Smooth muscle cell of the coronary artery (primary cell): ENCODE measurements at places on chromosomes 4 and X. TPM values are rescaled to one million over a fixed set of nuclear protein-coding genes. Genes with fewer than 3 reads are reported as not detected.

SLC4A4 gene
- 1.6 and 2.9 TPM in 2 replicates for total RNA-seq

PLS3 gene
- total RNA-seq = 295 and 511 TPM in 2 replicates

ITGB1BP2 gene
- total RNA-seq = 0.70 and 6.6 TPM in 2 replicates

CCDC110 gene
- 0.59 and 1.7 TPM in 2 replicates for total RNA-seq

TKTL1 gene
- total RNA-seq = not detected in 2 replicates

FANCB gene
- total RNA-seq = 1.6 and 4.5 TPM in 2 replicates

IDUA gene
- 7.0 and 12.9 TPM in 2 replicates for total RNA-seq

MPP1 gene
- 15.9 and 25.6 TPM in 2 replicates for total RNA-seq

TRPC5OS gene
- not detected in 2 replicates for total RNA-seq

DUSP21 gene
- not detected in 2 replicates for total RNA-seq

TMPRSS11B gene
- not detected in 2 replicates for total RNA-seq

SOX3 gene
- total RNA-seq = not detected in 2 replicates

LEF1 gene
- not detected in 2 replicates for total RNA-seq

PRDM8 gene
- 1.4 and 2.2 TPM in 2 replicates for total RNA-seq

SSX2B gene
- not detected in 2 replicates for total RNA-seq

TEC gene
- 0.38 and 0.94 TPM in 2 replicates for total RNA-seq

NBDY gene
- 3.0 and 4.0 TPM in 2 replicates for total RNA-seq

FAM241A gene
- 0.47 and 1.1 TPM in 2 replicates for total RNA-seq

EXOC1L gene
- total RNA-seq = not detected in 2 replicates

SYTL5 gene
- 0.35 and 0.60 TPM in 2 replicates for total RNA-seq

DCAF8L2 gene
- total RNA-seq = 0.08 TPM in 1 of 2 replicates, not detected in the other

ERCC6L gene
- total RNA-seq = 0.83 TPM in 1 of 2 replicates, not detected in the other

NXT2 gene
- total RNA-seq = 3.6 and 7.6 TPM in 2 replicates

SMAD1 gene
- total RNA-seq = 3.0 and 7.4 TPM in 2 replicates

TCEAL6 gene
- total RNA-seq = not detected in 2 replicates

ARX gene
- total RNA-seq = not detected in 2 replicates
